ENCODE measurements at places on chromosomes 2 and 18.
A peak's percentile ranks its signal among the peaks of the same experiment; 100 is the strongest.

- DNase-seq, result no peak
These were observed 1308.2 kb upstream of the NRXN1 start for GRCh38 chr2:52340171-52340570.

- DNase-seq, result no peak
These were observed 73.0 kb downstream of the INPP4A start for GRCh38 chr2:98517636-98518035.

DNA sequence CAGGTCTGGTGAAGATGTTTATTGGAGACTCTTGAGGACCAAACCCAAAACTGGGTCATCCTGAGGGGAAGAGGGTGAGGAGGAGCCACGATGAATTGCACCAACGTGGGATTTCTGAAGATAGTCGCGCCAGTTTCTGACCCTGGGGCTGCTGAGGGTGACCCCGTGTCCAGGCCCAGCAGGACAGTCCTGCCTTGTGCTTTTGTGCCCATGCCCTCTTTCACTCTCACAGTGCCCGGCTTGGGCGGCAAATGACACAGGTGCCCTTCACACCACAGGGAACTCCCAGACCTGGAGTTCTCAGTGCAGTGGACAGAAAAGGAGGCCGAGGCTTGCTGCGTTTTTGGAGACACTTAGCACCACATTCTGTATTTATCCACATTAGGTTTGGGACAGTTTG lies 15.5 kb upstream of the KIF1A start:
- no peak for DNase-seq

- DNase-seq, result no peak
These were observed 120.3 kb downstream of the TGFA start for GRCh38 chr2:70433315-70433714.

DNA sequence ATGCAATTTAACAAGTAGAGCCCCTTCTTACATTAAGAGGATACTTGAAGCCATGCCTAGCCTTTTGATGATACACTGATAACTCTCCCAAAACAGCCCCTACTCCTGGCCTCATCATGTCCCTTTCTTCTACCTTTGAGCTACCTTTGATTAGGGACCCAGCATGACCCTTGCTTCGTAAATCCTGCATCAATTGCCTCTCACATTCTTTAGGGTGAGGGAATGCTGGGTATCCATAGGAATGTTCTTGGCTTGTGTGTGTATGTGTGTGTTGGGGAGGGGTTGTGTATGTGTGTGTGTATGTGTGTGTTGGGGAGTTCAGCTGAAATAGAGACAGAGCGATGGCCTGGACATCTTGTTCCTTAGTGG lies 5.3 kb upstream of the KRCC1 start:
- no peak for DNase-seq

DNA sequence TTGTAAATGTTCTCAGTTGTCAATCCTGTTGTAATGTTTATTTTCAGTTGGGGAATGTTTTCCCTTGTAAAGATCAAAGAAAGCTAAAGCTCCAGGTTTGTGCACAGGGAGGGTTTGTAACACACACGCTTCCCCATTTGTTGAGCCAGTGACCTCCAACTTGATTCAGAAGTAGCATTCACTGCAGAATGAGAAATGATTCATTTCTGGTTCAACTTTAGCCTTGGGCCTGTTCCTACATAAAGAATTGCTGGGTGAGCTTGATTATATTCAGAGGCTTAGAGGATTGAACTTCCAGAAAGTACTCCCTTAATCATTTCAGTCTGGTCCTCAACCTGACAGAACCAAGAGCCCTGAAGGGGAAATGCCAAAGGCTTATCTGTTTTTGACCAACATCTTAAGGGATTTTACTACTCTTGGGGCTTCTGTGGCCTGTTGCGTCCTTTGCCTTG lies 70.6 kb upstream of the CAVIN2 start:
- no peak for DNase-seq

- no peak for DNase-seq
These were observed 26.3 kb downstream of the B4GALT6 start for GRCh38 chr18:31657823-31658669.

GRCh38 chr2:204655101-204655500 lies 109.8 kb downstream of the PARD3B start:
- DNase-seq, result no peak

DNA sequence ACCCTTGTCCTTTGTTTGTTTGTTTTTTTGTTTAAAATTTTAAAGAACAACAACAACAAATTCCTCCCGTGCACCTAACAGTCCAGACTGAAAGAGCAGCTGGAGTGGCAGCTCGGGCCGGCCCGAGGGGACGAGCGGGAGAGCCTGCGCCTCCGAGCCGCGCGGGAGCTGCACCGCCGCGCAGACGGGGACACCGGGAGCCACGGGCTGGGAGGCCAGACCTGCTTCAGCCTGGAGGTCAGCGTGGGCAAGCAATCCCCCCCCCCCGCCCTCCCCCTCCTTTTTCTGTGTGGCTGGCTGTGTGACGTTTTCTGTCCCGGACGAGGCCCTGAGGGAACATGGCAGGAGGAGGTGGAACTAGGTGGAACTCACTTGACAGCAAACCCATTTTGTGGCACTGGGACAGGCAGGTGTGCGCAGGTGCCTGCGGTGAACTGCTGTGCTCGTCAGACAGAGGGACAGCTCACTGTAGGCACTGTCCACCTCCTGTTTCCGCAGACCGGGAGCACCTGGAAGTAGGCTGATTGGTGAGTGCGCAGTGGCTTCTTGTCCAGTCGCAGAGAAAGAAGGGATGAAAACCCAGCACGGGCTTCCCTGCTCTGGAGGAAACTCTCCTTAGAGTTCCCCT lies 80.6 kb downstream of the MTCL1 start:
- DNase-seq, result no peak

GRCh38 chr2:192286093-192286701 lies 91.5 kb upstream of the TMEFF2 start:
- DNase-seq, result no peak

GRCh38 chr2:228786901-228787300 lies 484.2 kb downstream of the PID1 start:
- no peak for DNase-seq

- no peak for DNase-seq
These were observed 51.5 kb downstream of the PLB1 start for GRCh38 chr2:28547223-28547860.

GRCh38 chr2:217248312-217248935 lies 388.6 kb upstream of the TNP1 start:
- no peak for DNase-seq

DNA sequence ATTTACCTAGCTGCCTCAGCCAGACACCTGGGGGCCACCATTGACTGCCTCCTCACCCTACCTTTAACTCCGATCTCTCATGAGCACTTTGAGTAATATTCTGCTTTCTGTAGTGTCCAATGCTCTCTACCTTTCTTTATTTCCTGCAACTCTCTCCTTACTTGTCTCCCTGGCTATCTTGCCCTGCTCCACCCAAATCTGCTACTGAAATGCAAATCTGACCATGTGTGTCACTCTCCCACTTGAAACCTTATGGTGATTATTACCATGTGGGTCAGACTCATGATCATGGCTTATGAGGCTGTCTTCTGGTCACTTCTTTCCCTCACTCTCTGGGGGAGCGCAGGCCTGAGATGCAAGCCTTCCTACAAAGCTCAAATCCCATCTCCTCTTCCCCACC lies 83.3 kb downstream of the INSIG2 start:
- no peak for DNase-seq

- DNase-seq, result no peak
These were observed 584.3 kb downstream of the BCL11A start for GRCh38 chr2:59969161-59969560.

DNA sequence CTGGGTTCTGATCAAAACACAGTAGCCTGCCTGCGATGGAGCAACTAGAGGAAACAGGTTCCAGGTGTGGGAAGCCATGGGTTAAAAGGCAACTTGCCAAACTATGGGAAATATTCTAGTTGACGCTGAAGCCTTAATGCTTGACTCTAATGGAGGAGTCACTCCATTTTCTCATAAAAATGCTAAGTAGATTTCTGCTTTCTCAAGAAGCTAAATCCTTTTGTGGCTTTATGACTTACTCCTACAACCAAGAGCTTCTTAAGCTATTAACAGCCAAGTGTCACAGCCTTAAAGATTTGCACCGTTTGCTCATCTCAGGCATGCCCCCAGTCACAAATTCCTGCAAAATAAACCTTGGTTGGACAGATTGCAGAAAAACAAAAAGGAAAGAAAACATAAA lies 25.2 kb downstream of the ANKRD44 start:
- DNase-seq, result no peak

DNA sequence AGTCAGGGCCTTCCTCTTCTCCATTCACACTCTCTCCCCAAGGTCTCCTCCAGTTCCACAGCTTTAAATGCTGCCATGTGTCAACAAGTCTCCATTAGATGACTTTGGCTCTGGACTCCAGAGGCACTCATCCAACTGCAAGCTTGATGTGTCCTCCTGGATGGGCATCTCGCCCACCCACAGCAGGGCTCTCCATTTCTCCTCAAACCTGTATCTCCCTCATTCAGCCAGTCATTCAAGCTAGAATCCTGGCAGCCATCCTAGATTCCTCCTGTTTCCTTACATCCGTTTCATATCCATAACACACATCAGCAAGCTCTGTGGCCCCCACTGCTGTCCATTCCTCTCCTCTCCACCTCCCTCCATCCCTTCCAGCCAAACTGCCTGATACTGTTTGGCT lies 88.4 kb upstream of the AFF3 start:
- DNase-seq, result no peak

GRCh38 chr2:216681683-216682082 lies 13.7 kb downstream of the IGFBP5 start:
- DNase-seq, result no peak

DNA sequence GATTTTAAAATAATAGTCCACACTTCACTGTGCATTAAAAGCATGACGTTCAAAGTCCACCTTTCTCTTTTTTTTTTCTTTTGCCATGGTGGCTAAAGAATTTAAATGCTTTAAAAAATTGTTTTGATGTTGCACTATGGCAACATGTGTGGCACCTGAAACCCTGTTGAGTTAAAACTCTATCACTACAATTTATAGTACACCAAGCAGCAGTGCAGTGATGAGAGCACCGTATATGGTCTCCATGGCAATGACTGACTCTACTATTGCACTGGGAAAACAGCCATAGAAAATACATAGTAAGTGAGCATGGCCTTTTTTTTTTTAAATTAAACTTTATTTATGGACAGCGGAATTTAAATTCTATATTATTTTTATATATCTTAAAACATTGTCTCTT lies 298.8 kb downstream of the FIGN start:
- DNase-seq, result no peak

GRCh38 chr2:116696903-116697302 lies 1117.6 kb upstream of the DDX18 start:
- no peak for DNase-seq

DNA sequence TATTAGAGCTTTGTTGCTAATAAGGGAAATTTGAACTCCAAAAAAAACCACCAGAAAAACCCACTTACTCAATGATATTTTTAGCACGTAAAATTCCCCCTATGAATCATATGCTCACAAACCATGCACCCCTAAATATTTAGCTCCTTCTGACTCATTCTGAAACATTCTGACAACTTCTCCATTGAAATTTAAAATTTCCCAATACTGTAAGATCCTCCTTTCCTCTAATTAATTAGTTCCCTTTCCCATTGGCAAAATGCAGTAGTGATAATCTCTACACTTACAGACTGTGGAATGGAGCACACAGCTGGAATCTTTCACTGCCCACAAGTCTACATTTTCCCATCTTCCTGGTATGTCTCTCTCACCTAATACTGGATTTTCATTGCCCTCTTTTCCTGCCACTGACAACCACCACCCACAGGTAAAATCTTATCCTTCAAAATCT lies 215.8 kb upstream of the ACVR2A start:
- peak; percentile 19 for DNase-seq

- no peak for DNase-seq
These were observed 118.3 kb upstream of the THSD7B start for GRCh38 chr2:136647039-136647438.

DNA sequence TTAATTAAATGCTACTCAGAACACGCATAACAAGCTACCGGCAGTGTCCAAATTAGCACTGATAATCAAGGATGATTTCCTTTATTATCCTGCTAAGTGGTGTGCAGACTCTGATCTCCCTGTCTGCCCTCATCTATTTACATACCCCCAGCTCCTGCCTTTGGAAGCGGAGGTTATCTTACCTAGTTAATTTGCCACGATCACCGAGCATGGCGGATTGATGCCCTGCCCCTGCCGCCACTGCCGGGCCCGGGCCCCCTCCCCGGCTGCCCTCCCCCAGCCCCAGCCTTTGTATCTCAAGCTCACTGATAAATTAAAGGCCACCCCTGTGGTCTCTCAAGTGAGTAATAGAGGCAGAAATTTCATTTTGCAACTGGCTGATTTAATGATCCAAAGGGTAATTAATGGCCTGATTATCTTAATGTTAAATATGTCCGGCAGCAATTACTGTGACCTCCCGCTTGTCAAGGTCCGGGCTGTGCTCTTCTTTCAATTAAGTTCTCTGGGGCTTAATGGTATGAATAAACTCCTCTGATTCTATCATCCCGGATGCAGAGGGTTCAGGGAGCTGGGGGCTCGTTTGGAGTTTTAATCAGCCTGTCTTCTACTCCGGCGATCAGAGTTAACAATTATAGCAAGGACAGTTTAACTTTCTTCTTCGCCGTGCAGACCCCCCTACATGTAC lies 113.4 kb downstream of the GBX2 start:
- DNase-seq, result no peak

DNA sequence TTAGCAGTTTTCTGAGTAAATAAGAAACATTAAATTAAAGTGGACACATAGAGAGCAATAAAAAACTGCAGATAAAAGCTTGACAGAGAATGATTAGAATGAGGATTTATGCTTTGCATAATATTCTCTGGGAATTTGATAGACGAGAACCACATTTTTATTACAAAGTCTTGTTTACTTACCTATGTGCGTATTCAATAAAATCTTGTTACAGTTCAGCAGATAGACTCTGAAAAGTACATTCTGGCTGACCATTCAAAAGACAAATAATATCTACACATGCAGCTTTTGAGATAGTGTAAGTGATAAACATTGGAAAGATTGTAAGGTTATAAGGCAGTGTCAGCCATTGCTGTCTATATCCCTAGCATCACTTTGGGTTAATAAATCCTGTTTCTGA lies 381.6 kb downstream of the NYAP2 start:
- DNase-seq, result no peak

DNA sequence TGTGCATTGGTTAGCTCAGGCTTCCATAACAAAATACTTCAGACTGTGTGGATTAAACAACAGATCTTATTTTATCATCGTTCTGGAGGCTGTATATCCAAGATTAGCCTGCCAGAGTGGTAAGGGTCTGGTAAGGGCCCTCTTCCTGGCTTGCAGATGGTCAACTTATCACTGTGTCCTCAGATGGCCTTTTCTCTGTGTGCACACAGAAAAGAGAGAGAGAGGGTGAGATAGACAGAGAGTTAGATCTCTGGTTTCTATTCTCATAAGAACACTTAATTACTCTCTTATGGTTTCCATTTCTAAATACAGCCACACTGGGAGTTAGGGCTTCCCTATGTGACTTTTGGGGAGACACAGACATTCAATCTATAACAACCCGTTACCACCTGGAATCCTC lies 1003.5 kb downstream of the TSN start:
- no peak for DNase-seq

GRCh38 chr2:222935688-222936298 lies 75.0 kb downstream of the ACSL3 start:
- DNase-seq, result no peak
